Large intestine (tissue), 12 donors: ENCODE measurements at places on chromosomes 6 and 20. TPM values are rescaled to one million over a fixed set of nuclear protein-coding genes. Genes with fewer than 3 reads are reported as not detected.
A peak's percentile ranks its signal among the peaks of the same experiment; 100 is the strongest.

- no peaks in the 10 kb centered on the region for H3K36me3 ChIP-seq
- H3K4me1 ChIP-seq = peaks cover 32% of the 10 kb centered on the region
- no peaks in the 10 kb centered on the region for H3K27me3 ChIP-seq
- peak; percentile 11 for DNase-seq
These were observed 25.3 kb upstream of the TTPAL start for GRCh38 chr20:44450281-44450889.

- no peaks in the 10 kb centered on the region for H3K27me3 ChIP-seq
- no peak overlapping the region for H3K27ac ChIP-seq
- peaks cover 2% of the 10 kb centered on the region for H3K4me1 ChIP-seq
- H3K36me3 ChIP-seq = peaks cover 84% of the 10 kb centered on the region
- H3K4me3 ChIP-seq = no peak overlapping the region
- DNase-seq = no peak
These were observed 5.6 kb upstream of the SLC17A9 start for GRCh38 chr20:62946918-62947317.

- H3K27me3 ChIP-seq = no peaks in the 10 kb centered on the region
- H3K4me3 ChIP-seq = no peak overlapping the region
- no peak for DNase-seq
- H3K27ac ChIP-seq = no peak overlapping the region
These were observed 294.5 kb downstream of the ZFAND3 start for GRCh38 chr6:38113825-38114576.

- H3K36me3 ChIP-seq = peaks cover 34% of the 10 kb centered on the region
- no peak overlapping the region for H3K4me3 ChIP-seq
- H3K27me3 ChIP-seq = no peaks in the 10 kb centered on the region
- H3K4me1 ChIP-seq = no peaks in the 10 kb centered on the region
- H3K27ac ChIP-seq = no peak overlapping the region
These were observed 35.8 kb downstream of the TOP1 start for GRCh38 chr20:41064377-41064776.

Gene ECI2
- 58.6 TPM for polyA plus RNA-seq

Gene SIM1
- polyA plus RNA-seq = 0.03 TPM

Gene EFCAB8
- 0.25 TPM for polyA plus RNA-seq

Gene TCF19
- 9.1 TPM for polyA plus RNA-seq

Gene RING1
- 43.2 TPM for polyA plus RNA-seq

GRCh38 chr6:707576-708236, 14.8 kb upstream of the EXOC2 start:
- H3K4me1 ChIP-seq = peaks cover 4% of the 10 kb centered on the region
- no peak for DNase-seq
- peak overlapping the region; percentile 54 for H3K27ac ChIP-seq
- H3K27me3 ChIP-seq = peaks cover 38% of the 10 kb centered on the region

Gene RRBP1
- polyA plus RNA-seq = 175 TPM

DNA sequence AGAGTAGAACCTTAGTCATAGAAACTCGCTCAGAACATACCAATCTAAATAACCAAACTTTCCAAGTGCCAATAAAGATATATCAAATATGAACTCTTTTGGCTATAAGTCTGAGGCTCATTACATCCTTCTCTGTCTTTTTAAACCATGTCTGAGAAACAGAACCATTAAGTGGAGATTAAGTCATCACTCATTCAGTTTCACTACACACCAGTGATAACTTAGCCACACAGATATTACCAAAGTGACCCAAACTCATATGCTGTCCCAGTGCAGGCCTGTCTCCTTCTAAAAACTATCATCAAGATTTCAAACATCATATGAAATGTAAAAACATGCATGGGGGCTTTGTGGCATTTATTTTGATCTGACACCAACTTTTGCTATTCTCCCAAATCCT, 12.0 kb downstream of the GCLC start:
- H3K36me3 ChIP-seq = no peaks in the 10 kb centered on the region
- H3K27ac ChIP-seq = no peak overlapping the region
- H3K27me3 ChIP-seq = no peaks in the 10 kb centered on the region
- no peak for DNase-seq
- H3K4me1 ChIP-seq = no peaks in the 10 kb centered on the region
- no peak overlapping the region for H3K4me3 ChIP-seq

DNA sequence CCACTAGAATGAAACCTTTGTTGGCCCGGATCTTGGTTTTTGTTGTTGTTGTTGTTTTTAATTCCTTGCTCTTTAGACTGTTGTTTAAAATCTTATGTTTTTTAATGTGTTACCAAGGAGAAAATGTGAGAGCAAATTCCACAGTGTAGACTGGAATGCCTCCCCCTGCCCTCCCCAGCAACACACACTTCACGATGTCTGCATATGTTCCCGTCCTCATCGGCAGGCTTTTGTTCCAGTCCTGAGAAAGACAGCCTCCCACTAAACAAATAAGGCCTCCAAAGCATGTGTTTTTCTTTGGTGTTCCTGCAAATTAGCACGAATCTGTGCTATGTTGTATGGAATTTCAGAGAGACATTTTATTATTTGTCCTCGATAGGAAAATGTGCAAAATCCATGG, 263.3 kb upstream of the QKI start:
- H3K4me3 ChIP-seq = no peak overlapping the region
- no peak for DNase-seq
- no peak overlapping the region for H3K27ac ChIP-seq
- H3K4me1 ChIP-seq = no peaks in the 10 kb centered on the region
- H3K36me3 ChIP-seq = no peaks in the 10 kb centered on the region
- no peaks in the 10 kb centered on the region for H3K27me3 ChIP-seq

Gene LST1
- 19.8 TPM for polyA plus RNA-seq

GRCh38 chr20:37956107-37956585, 53.2 kb downstream of the VSTM2L start:
- no peak for DNase-seq
- H3K4me1 ChIP-seq = no peaks in the 10 kb centered on the region
- H3K4me3 ChIP-seq = no peak overlapping the region
- no peaks in the 10 kb centered on the region for H3K36me3 ChIP-seq
- H3K27me3 ChIP-seq = no peaks in the 10 kb centered on the region
- no peak overlapping the region for H3K27ac ChIP-seq

Gene DNMT3B
- polyA plus RNA-seq = 2.4 TPM
